ENCODE measurements at places on chromosomes 5 and 9.

DNA sequence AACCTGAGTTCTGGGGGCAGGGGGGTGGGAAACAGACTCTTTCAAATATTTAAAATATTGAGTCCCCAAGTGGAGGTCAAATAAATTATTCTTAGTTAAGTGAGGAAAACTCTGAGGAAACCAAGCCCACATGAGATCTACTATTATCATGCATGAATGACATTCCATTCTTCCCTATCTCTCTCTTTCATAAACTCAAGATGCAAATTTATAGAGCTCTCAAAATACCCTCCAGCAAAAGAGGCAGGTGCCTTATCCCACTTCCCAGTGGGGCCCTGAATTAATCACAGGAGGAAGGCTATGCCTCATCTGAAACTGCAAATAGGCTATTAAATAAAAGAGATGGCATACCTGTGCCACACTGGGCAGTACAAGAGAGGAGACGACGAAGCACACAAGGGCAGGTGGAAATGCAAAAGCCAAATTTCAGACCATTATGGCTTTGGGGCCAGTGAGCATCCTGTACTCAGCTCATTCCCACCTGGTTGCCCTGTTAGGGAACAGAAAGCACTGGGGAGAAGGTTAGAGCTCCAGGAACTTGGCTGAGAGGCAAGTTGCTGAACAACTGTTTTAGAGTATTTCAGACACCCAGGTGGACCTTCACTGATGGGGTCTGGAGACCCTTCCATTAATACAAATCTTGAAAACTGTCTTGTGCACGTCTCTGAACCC lies 102.2 kb upstream of the EQTN start:
- DNase-seq: no peak

DNA sequence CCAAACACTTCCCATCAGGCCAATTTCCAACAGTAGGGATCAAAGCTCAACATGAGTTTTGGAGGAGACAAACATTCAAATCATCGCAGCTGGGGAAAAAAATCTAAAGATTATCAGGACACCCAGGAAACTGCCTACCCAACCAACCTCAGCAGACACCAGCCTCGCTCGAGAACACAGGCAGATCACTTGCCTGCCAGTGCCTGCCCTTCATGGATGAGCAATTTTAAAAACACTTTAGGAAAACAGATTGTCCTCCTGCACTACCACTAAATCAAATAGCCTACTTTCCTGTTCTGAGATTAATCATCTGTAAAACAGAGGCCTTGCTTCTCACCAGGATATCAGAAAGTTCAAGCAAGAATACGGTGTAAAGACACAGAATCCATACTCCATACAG lies 14.7 kb upstream of the TMEM174 start:
- DNase-seq: no peak

GRCh38 chr5:157671592-157672330 lies 428 bp downstream of the C5orf52 start:
- no peak for DNase-seq

GRCh38 chr5:2750026-2750757 lies 1.3 kb downstream of the IRX2 start:
- DNase-seq: no peak

DNA sequence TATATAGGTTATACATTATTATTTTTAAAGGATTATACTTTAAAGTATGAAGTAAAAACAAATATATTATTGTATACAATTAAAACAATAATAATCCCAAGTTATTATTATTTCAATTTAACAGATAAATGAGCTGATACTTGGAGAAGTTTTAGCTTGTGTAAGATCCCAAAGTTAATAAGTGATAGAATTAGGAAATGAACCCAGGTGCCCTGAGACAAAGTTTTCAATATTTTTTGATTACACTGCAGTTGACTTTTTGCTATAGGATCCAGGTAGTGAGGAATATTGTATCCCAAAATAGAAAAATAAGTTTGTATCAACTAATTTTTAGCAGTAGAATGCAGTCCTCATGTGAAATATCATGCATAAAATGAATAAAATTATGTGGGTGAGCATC lies 543.2 kb upstream of the ZNF608 start:
- no peak for DNase-seq

DNA sequence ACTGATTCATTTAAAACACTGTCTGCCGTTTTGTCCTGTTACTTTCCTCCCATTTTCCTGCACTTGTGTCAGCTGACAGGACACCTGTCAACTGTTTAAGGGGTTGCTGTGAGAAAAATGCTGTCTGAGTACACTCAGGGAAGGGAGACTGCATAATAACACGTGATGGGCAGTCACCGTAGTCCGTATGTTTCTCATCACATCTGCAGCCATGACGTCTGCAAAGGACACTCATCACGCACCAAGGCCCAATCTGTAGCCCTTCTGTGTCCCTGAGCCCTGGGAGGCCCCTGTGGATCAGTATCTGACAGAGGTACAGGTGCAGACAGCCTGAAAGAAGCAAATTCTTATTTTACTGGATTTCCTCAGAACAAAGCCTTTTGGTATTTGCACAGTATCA lies 396.3 kb downstream of the YTHDC2 start:
- no peak for DNase-seq

DNA sequence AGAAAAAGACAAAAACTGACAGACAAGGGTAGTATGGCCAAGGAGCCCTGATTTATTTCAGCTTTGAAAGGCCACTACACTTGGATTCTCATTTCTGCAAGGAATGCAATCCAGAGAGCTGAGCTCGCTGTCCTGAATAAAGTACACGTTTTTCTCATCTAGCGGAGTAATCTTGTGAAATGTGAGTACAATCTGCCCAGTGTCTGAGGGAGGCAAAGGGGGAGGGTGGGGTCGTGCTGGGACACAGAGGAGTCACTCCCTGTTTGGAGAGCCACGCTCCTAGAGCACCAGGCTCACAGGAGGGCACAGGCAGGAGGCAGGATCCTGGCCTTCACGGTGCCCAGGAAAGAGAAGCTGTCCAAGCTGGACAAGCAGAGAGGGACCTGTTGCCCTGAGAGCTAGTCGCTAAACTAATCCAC lies 51.0 kb upstream of the IFNK start:
- DNase-seq: no peak

DNA sequence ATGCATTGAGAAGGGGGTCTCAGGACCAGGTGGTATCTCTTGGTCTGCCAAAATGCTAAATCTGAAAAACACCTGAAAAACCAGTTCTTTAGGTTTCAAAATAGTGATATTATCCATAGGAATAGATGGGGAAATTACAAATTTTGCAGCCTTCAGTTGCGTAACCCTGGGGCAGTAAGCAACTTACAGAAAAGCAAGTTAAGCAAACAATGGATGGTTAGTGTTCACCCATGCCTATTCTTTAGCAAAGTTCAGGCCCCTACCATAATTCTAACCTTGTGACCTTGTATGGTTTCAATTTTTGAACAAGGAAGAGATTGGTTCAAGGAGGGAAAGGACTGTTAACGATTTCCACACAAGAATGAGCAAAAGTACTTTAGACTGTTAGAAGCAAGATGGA lies 24.5 kb downstream of the GLRX start:
- DNase-seq: no peak

GRCh38 chr9:95507464-95508241 lies 9.1 kb downstream of the PTCH1 start:
- DNase-seq: peak; percentile 21

DNA sequence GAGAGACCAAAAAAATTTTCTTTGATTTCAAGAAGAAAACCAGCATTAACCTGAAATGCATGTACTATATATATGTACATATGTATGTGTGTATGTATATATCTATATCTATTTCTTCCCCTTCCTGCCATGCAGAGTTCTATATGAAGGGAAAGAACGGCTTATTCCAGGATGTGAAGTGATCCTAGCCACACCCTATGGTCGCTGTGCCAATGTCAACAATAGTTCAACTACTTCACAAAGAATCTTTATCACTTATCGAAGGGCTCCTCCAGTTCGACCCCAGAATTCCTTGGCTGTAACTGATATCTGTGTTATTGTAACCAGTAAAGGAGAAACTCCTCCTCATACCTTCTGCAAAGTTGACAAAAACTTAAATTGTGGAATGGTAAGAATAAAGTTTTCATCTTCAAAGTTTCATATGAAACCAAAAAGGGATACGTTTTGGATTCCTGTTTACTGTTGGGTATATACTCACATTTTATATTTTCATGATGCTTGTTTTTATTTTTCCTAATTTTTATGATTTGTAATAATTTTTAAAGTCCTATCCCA lies 56.2 kb downstream of the DENND4C start:
- DNase-seq: no peak

DNA sequence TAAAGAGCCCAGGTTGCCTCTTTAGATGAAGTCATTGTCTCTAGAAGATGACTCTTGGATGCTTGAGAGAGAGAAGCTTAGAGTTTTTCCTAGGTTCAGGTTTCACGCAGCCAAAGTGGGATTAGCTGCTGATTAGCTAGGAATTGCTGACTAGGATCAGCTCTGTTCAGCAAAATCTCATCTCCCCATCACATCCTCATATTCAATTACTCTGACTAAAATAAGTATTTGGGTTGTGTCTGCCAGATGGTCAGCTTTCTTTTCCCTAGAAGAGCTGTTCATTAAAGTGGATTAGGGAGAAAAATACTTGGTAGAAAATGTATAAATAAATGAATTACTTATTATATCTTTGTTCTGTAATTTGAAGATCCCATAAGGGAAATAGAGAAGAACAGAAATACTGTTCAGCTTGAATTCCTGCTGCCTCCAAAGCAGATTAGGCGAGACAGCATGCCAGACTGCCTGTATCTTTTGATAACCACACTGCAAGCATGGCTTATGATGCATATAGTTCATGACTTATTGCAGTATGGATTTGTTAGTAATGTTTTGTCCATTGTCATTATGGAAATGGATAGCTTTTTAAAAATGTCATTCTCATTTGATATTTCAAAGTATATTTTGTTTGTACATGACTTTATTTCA lies 184.8 kb upstream of the CD180 start:
- DNase-seq: no peak

GRCh38 chr9:30937106-30937505 lies 1447.3 kb upstream of the ACO1 start:
- DNase-seq: no peak

GRCh38 chr5:42487077-42487476 lies 63.8 kb downstream of the GHR start:
- no peak for DNase-seq

DNA sequence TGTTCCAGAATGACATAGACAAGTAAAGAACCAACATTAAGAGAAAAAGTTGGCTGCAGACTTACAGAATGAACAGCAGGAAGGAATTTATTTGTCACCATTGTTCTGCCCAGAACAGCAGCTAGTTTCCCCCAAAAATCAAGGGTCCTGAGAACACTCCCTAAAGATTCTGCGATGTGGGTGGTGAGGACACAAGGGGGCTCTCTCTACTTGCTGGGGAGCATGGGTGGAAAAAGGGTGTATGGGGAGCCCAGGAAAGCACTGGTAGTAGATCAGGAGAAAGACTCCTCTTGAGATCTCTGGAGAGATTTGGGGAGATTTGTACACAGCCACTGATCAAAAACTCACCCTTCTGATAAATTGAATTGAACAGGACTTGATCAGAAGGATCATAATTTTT lies 316.5 kb downstream of the KCTD16 start:
- DNase-seq: no peak

GRCh38 chr5:91189480-91190313 lies 193.4 kb downstream of the ARRDC3 start:
- no peak for DNase-seq

DNA sequence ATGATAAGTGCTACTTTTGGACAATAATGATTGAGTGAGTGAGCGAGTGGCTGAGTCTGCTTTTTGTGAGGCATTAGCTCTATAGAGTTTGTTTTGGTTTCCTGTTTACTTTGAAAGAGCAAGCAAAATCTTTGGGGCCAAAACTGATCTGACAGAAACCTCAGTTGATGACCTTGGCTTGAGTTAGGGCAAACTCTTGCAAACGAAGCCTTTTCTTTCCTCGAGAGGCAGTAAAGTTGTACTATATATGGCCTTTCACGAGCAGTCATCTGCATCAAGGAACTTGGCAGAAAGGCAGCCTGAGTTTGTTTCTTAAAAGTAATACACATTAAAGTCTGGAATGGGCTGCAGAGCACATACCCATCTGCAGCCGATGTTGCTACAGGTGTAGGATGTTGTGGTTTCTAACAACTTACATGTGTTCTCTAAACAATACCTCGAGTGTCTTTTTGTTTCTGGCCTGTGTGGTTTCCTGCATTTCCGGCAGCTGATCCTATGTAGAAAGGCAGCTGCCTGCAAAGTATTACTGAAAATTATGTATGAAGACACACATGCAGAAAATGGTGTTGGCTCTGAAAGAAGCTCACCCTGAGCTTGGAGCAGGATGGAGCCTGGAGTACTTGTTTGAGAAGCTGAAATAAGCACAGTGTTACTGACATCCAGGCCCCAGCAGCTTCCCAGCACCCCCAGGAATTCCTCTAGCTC lies 60.8 kb downstream of the FOXD1 start:
- no peak for DNase-seq

DNA sequence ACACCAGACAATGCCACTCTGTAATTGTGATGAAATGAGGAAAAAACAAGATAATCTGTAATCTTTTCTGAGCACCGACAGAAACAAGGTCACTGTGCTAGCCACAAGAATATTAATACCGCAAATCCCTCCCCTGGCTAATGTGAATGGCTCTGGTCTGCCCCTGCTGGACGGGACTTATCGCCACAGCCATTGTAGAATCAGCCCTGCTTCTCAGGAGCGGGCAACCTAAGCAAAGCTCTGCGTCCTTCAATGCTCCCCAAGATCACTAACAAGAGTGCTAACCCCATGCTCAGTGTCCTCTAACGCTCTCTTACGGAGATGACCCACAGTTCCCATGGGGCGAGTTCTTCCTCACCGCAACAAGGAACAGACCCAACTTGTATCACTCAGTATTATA lies 42.7 kb downstream of the OR2V1 start:
- no peak for DNase-seq

DNA sequence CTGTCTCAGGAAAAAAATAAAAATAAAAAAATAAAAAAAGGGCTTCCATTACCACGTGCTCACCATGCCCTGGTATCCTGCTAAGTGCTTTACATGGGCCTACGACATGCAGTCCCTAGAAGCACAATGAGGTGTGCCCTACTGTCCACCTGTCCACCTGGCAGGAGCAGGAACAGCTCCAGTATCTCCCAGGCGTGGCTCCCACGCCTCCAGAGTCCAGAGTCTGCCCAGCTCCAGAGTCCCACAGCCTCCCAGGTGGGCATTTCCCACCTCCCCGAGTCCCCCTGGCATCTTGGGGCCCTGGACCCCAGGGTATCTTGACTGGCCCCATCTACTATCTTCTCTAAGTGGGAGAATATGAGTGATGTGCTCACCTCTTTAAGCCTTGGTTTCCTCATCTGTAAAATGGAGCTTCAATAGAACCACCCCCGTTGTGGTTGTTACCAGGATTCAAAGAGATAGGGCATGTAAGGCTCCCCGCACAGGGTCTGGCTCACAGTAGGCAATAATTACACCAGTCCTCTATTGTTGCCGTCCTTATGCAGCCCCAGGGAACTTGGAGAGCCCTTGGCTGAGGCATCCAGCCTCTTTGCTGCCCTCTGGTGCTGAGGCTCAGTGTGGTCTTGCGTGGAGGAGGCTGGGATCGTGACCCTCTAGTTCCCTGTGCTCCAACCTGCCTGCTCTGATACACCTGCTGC lies 8.9 kb downstream of the CXCL14 start:
- no peak for DNase-seq

GRCh38 chr5:140225396-140225795 lies 50.4 kb downstream of the CYSTM1 start:
- DNase-seq: no peak
